ENCODE measurements at places on chromosomes 6 and 20. TPM values are rescaled to one million over a fixed set of nuclear protein-coding genes. Genes with fewer than 3 reads are reported as not detected.

The CDS2 gene
- 12.3 TPM for total RNA-seq

The KCNK5 gene
- 43.9 TPM for total RNA-seq

The SYCP2 gene
- total RNA-seq: 1.8 TPM

The CENPQ gene
- 3.5 TPM for total RNA-seq

The PACSIN1 gene
- total RNA-seq: not detected

DNA sequence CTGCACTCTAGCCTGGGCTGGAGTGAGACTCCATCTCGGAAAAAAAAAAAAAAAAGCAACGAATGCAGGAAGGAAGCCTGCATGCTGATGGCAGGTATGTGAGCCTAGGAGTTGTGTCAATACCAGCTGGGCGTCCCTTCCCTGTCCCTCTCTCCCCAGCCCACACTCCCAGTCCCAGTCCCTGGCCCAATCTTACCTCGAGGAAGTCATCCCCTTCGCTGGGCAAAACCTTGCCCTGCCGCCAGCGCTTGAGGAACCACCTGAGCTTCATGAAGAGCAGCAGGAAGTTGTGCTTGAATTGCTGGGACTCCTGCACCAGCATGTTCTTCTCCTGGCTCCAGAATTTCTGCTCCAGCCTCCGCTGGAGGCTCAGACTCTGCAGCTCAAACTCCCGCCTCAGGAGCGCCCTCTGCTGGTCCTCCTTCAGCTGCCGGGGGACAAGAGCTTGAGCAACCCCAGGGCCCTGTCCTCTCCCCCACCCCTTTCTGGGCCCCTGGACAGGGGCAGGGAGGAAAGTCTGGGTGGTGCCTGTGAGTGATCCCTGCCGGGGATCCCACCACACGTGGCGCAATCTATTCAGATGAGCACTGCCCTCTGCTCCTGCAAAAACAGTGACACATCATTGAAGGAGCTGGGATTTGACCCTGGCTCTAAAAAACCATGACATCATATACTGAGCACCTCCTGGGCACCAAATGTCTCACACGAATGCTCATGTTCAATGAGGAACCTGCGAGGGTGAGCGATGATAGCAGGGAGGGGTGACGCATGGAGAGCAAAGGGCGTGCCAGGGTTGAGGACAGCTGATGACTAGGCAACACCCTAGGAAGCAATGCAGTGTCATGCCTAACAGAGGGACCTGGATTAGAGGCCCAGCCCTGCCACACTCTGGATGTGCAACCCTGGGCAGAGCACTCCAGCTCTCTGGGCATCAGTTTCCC is 35.0 kb upstream of the DSN1 start:
- DNase-seq: peak; percentile 79

GRCh38 chr20:44204156-44204831 is 6.3 kb downstream of the OSER1 start:
- DNase-seq: no peak

DNA sequence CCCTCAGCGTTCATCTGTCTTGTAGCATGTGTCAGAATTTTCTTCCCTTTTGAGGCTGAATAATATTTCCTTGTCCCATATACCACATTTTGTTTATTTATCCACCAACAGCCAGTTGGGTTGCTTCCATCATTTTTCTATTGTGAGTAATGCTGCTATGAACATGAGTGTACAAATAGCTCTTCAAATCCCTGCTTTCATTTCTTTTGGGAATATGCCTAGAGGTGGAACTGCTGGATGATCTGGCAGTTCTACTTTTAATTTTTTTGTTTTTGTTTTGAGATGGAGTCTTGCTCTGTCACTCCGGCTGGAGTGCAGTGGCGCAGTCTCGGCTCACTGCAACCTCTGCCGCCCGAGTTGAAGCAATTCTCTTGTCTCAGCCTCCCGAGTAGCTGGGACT is 64.7 kb downstream of the SASH1 start:
- DNase-seq: no peak

GRCh38 chr6:167207527-167207926 is 49.7 kb upstream of the GPR31 start:
- DNase-seq: no peak

All from suprapubic skin (tissue), 4 donors.